ENCODE measurements at places on chromosomes 6 and 20.

GRCh38 chr6:43627008-43627825, 1.8 kb downstream of the GTPBP2 start:
- peak; percentile 32 for DNase-seq

- DNase-seq, result no peak
These were observed 647.7 kb upstream of the NRSN1 start for GRCh38 chr6:23478312-23478711.

- DNase-seq, result no peak
These were observed 215.3 kb upstream of the LRFN2 start for GRCh38 chr6:40802481-40802880.

DNA sequence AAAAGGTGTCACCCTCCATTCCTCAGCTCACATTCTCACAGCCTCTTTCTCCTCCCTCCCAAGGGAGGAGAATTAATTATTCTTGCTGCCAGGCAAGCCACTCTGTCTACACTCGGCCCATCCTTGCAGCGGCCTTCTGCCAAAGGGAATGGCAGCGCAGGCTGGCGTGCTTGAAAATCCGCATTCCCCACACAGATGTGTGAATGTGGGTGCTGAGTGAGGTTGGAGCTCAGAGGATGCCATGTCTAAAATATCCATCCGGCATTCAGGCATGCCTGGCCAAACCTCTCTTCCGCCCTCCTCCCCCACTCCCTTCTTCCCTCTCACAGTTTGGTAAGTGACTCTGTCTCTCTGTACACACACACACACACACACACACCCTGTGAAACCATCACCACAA, 27.7 kb downstream of the PNPLA1 start:
- DNase-seq, result no peak

- no peak for DNase-seq
These were observed 47.6 kb downstream of the STX11 start for GRCh38 chr6:144197919-144198318.

DNA sequence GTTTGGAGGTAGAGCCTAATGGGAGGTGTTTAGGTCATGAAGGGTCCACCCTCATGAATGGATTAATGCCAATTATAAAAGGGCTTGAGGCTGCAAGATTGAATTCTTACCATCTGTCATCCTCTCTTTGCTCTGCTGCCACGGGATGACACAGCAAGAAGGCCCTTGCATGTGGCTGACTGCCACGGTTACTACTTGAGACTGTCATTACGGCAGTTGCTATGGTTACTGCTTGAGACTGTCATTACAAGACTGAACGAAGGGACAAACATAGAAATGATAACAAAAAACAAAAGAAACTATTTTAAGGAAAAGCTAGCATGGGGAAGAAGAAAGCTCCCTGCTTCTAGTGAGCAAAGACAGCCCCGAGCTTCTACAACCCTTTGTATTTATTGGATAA, 715.0 kb downstream of the TFAP2A start:
- DNase-seq, result no peak

DNA sequence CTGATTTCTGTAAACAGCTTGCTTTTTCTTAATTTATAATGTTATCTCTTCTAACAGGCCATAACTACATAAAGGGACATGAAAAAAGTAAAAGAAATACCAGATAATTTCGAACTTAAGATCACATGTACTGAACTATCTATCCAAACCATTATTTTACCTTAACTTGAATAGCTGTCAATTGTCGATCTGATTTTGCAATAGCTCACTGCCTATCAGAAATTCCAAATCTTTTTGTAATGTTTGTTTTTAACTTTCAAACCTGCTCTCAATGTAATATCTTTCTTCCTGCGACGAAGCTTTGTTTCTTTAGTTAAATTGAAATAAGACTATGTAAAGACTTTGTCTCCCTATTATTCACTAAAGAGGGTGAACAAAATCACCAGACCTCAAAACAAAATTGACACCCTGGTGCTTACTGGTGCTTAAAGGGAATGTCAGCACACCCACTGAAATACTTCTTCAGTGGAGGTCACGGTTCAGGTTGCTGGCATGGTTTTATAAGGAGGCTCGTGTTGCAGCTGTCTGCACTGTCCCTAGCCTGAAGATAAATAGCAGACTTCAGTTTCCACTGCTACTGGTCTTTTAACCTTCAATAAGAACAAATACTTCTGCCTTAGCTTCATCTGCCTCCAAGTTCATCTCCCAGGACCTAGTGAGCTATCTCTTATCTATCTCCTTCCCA, 117.5 kb upstream of the QKI start:
- DNase-seq, result no peak

DNA sequence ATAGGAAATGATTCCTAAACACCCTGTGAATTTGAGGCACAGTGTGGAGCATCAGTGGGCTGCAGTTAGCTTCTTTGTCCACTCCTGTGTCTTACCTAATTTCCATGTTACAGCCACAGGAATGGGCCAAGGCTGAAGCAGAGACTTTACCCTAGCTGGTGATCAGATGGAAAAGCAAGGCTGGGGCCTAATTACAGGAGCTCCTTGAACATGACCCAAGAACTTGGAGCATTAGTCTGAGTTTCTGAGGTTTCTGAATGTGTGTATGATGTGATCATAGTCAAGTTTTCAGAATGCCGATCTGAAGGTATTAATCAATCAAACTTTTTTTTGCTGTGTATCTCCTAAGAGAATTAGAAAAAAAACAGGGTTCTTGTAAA, 18.0 kb downstream of the HECA start:
- DNase-seq, result no peak

DNA sequence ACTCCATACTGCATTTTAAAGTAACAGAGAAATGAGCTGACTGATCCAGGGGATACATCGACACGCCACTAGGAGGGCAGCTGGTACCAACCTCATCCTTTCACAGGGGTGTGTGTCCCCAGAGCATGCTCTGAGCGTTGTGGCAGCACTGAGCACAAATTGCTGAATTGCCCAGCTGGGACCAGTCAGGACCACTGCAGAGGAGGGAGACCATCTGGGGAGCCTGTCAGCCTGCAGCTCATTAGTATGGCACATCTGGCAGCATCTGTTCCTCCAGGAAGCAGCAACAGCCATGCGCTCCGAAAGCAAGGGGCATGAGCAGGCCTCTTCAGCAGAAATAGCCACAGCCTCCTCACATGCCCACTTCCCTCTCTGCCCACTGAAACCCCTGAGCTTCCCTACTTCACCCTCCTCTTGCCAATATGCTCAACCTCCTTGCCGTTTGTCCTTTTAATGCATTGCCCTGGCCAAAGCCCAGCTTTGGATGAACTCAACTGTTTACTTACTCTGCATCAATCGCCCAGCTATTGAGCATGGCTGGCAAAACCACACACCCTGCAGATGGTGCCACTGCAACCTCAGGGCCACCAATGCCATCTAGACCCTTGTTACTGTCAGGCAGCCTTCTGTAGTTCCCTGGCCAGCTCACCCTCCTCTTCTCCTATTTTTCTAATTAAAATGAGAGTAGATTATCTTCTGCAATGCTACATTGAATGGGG, 77.6 kb upstream of the NEDD9 start:
- no peak for DNase-seq

DNA sequence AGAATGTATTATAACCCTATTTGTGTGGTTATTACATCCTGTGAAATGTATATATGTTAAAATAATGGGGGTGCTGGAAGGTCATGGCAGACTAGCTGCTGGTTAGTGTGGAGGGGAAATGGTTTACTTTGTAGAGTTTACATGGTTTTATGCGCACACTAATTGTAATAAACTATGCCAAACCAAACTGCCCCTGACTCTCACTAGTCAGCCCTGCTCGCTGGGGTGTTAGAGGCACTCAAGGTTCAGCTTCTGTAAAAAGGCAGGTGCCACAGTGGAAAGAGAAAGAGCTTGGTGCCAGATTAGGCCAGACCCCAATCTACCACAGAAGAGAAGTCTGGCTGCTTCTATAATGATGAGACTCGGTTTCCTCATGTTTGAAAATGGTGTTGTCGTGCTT, 52.7 kb downstream of the GOPC start:
- DNase-seq, result no peak

- no peak for DNase-seq
These were observed 97.1 kb upstream of the GRIK2 start for GRCh38 chr6:101296169-101296960.

DNA sequence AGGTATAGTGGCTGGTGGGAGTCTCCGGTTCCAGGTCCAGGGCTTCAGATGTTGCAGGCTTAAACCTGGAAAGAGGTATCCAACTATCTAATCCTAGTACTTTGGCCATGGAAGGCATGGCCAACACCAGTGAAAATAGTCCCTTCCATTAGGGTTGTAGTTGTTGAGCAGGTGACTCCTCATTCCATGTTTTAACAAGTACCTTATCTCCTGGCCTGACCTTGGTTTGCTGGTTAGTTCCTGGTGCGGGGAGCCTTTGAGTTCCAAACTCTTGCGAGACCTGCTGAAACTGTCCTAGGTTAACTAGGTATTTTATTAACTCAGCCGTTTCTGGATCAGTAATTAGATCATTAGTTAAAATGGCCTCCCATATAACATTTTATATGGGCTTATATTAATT, 165.1 kb upstream of the PROKR2 start:
- DNase-seq, result no peak

GRCh38 chr6:137697267-137697938, 169.7 kb upstream of the TNFAIP3 start:
- DNase-seq, result peak; percentile 45

DNA sequence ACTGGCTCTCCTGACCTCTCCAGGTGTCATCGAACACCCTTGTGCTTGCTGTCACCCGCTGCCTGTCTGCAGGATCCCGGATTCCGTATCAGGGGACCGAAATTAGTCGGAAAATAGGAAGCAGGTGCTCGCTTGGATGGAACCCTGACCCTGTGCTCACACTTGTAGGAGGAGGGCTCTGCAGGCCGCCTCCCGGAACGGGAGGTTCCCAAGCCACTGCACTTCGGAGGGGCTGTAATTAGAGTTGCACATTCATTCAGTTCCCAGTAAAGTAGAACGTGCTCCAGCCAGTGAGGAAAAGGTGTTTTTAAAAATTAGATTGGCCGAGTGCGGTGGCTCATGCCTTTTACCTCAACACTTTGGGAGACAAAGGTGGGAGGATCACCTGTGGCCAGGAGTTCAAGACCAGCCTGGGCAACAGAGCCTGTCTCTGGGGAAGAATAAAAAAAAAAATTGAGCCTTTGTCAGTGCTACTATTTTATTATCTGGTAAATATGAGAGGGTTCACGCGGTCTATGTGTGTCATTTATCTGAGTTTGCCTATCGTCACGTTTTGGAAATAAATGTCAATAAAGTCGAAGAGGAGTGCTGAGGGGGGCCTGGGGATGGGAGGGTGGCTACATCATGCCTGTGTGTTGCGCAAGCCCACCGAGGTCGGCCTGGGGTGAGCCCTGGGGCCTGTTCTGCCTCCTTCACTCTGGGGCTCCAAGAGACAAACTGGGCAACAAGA, 1.5 kb upstream of the GMEB2 start:
- DNase-seq, result peak; percentile 80

DNA sequence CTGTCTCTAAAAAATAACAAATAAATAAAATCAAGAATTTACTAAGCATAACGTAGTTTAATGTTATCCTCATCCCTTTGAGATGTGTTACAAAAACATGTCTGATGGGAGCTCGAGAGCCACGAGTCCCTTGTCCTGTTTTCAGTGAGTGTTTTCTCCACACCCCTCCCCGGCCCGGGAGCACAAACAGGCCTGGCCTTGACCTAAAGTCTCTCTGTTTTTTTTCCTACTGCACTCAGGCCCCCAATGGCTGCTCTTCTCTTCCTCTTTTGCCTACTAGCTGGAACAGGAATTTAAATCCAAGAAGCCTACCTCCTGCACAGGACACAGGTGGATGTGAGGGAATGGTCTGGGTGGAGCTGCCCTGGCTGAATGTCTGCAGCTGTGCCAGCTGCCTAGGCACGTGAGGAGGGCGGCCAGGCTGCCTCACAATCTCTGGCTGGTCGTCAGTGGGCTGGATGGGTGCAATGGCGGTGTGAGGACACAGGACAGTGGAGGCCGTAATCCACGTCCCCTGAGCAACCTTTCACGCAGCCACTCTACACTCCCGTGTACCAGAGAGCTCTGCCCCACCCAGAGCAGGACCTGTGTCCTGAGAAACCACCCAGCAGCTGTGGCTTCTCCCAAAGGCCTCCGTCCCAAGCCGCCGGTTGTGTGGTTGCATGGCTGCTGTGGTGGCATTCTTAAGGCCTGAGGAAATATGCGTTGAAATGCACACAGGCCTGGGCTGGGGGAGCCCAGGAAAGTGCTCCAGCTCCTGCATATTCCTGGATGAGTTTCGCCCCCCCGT, 117.5 kb downstream of the FAM120B start:
- no peak for DNase-seq

DNA sequence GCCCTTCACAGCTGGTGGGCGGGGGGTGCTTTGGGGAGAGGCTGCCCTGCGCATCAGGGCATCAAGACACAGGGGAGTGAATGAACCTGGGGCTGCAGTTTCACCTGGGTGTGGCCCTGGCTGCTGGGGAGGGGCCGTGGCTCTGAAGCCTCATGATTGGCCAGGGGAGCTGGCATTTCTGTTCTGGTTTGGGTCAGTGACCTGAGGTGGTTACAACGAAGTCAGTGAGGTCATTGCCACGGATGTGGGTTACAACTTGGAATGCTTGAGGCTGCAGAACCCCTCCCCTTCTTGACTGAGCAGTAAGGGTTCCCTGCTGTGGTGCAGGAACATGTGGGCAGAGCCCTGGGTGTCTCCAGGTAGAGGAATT, 3.0 kb downstream of the TCEA2 start:
- DNase-seq, result peak; percentile 72

- DNase-seq, result no peak
These were observed 83.3 kb upstream of the ID4 start for GRCh38 chr6:19753826-19754225.

GRCh38 chr6:52594221-52594620, 17.4 kb upstream of the TRAM2 start:
- DNase-seq, result no peak

DNA sequence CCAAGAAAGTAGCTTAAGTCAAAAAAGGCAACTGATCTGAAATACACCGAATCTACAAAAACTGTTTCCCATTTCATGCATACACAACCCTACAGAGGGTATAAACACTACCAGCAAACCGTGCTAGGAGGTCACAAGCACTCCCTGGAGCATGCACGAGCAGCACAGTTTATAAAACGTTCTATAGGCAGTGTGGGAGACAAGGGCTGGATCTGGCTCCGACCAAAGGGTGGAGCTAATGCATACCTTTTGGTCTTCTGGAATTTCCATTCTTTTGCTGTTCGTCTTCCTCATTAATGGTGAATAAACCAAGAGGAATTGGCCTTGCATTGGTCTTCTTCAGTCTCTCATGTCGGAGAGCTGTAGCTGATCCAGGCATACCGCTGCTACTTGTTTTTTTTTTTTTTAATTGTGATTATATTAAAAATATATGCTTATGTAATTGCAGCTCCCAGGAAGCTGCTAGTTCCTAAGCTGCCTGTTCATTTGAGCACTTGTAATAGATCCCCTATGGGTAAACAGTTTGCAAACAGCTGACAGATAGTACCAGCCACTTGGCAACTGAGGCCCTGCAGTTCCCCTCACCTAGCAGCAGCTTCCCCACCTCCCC, 24.5 kb downstream of the MAP7 start:
- no peak for DNase-seq

- DNase-seq, result no peak
These were observed 306.7 kb downstream of the RNF144B start for GRCh38 chr6:18693881-18694280.

DNA sequence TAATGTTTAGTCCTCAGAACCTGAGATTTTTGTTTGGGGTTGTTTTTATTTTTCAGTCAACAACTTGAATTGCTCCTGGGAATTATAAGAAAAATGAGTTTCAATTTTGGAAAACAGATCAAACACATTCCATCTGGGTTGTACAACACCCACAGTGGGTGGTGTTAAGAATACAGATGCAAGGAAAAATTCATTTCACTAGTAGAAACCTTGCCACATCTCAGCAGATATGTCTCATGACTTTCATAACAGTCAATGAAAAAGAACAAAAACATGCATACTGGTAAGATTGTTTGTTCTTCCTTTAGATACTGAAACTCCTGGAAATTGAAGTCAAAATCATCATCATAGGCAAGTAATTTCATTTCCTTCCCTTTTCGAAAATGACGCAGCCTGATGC, 78.9 kb downstream of the MOXD1 start:
- DNase-seq, result no peak

Data from stimulated activated CD4-positive, alpha-beta T cell treated with anti-CD3 and anti-CD28 coated beads, Interleukin-1b, Interleukin-23, amount 100 ng/mL, for 48 hours (primary cell).